ENCODE measurements at places on chromosomes 5 and 9. TPM values are rescaled to one million over a fixed set of nuclear protein-coding genes. Genes with fewer than 3 reads are reported as not detected.

DNA sequence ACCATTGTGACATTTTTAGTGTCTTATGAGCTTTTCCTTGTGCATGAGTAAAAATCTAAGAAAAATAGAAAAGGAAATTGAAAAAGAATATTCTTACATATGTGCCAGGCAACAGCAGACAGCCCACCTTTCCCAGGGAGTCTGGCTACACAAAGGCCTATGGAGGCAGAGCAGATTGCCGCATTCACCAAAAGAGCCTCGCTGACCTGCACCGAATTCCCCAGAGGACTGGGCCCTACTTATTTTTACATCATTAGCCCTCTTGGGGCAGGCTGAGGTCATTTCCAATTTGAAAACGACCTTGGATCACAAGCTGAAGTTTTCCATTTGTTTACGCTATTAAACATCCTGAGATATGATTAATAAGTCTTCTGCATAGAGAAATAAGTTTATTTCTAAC is 66.2 kb upstream of the WDR41 start:
- no peak for DNase-seq

DNA sequence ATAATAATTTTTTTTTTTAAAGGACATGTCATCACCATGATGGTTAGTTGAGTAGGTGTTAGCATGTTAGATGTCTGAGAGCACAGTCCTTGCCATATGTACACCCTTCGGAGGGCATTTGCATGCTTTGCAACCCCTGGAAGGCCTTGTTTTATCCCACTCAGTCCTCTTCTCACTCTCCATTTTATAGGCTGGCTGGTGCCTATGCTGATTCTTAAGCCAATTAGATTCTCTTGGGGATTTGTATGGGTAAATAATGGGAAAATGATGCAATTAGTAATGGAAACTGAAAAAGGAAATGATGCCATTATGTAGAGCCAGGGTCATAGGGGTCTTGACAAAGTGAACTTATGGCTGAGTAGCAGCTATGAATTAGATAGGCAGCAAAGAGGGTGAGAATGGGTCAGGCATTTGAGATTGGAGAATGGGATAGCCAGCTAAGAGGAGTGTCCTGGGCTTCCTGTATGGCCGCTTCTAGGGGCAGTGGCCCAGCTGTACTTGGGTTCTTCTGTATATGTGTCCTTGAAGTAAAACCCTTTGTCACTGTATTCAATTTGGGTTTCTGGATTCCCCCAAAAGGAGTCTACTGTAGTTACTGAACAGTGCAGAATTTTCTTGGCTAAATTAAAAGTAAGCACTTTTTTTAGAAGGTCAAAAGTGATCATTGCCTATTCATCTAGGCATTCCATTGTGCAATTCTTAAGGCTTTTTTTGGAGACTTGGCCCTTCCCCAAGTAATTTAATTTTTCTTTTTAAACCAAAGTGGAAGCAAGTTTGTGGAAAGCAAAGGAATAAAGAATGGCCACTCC is 31.6 kb downstream of the LRRTM2 start:
- no peak for DNase-seq

GRCh38 chr5:28961816-28962215 is 1923.4 kb upstream of the CDH9 start:
- DNase-seq: no peak

DNA sequence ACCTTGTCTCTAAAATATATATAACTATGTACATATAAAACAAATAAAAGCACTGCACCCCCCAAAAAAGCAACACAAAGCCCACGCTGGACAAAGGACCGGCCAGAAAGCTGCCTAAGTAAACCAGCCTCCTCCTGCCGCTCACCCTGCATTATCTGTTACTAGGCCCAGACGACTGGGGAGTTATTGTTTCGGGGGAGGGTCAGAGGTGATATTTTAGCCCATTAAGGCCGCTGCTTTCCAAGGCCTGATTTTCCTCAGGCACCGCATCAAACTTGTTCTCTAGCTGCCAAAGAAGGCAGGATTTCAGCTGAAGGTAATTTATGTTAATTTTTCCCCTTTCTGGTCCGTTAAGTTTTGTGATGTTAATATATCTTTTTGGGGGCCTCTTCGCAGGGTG is 44.0 kb upstream of the CTNNA1 start:
- no peak for DNase-seq

DNA sequence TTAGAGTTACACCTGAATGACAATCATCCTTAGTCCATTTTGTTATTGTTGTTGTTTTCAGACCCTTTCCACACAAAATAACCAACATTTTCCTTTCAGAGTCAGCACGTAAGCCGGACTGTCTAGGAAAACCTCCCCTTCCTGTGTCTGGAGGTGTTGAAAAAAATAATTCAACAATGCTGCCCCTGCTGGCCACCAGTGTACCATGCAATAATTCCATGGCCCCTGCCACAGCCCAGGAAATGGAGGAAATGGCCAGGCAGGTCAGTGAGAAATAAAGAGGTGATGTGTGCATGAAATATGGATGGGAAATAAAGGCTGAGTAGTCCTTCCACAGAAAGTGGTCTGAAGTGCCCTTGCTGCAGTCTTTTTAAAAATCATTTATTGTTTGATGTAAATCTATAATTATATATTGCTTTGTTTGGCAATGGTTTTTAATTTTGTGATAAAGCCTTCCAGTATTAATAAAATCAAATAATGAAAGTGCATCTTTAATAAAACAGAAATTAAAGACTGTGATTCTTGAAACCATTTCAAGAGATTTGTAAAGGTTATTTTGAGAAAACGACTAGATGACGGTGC is 152.8 kb upstream of the PAPPA start:
- DNase-seq: no peak

DNA sequence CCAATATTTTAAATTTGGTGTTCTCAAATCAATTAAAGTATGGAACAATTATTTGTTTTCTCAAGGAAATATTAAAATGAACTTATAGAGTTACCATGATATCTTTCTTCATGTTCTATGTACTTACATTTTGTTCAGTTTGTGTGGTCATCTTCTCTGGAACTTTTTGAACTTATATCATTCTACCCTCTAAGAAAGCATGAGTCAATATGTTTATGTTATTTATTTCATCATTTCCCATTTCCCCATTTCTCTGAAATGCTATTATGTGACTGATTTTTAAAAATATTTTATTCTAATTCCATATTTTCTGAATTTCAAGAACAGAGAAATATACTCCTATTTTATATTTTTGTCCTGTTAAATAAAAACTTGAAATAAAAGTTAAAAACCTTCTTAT is 123.5 kb upstream of the ACOT12 start:
- no peak for DNase-seq

DNA sequence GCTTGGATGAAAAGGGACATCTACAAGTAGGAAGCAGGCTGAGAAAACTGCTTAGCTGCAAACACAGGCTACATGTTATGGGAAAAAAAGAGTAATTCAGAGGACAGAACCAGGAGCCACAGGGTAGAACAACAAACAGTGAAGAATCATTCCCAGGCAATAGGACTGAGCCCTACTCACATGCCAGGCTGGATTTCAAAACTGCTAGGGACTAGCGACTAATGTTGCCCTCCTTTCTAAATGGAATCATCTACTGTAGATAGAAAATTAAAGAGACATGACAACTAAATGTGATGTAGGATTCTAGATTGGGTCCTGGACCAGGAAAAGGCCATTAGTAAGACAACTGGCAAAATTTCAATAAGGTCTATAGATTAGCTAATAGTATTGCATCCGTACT is 15.3 kb downstream of the NRG2 start:
- no peak for DNase-seq

DNA sequence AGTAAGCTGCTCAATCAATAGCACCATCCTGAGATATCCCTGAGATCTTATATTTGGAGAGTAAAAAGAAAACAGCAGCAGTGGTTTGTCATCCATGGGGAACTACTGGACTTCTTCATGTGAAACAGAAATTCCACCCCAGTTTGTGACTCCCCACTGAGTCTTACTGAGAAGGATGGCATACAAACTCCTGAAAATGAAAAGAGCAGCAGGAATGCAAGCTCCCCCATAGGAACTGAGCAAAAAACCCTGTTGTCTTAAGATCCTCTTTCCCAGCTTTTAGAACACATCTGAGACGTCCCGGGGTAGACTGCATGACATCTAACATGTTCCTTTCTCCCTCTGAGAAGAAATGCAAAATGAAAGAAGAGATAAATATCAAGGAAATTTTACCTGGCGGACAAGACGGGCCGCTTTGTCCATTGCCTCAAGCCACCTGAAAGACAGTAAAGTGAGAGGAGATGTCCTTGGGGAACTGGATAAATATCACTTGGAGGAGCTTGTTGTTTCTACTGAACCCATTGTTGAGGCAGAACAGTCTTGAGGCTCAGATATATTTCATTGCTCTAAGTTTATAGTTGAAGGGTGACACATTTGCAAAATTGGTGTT is 117.1 kb downstream of the NUDT12 start:
- no peak for DNase-seq

GRCh38 chr9:125243792-125244260 is 2.7 kb upstream of the HSPA5 start:
- no peak for DNase-seq

DNA sequence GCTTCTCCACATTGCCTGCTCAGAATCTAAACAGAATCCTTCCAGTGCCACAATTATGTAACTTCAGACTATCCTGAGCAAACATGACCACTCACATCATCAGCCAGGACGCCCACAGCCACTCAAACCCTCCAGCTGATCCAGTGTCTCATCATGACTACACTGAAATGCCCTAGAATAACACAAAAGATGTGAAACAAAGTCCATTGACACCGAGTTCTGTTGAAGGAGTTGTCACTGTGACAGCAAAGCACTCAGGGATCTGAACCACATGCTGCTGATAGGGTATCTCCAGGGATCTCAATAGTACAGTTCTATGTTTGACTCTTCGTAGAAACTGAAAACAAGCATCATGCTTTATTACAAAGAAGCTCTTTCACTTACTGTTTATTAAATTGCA is 150.2 kb downstream of the GABBR2 start:
- no peak for DNase-seq

GRCh38 chr9:95508242-95508967 is 8.4 kb downstream of the PTCH1 start:
- DNase-seq: no peak

- DNase-seq: no peak
Measured at GRCh38 chr5:130715541-130715940, 449.5 kb downstream of the HINT1 start.

DNA sequence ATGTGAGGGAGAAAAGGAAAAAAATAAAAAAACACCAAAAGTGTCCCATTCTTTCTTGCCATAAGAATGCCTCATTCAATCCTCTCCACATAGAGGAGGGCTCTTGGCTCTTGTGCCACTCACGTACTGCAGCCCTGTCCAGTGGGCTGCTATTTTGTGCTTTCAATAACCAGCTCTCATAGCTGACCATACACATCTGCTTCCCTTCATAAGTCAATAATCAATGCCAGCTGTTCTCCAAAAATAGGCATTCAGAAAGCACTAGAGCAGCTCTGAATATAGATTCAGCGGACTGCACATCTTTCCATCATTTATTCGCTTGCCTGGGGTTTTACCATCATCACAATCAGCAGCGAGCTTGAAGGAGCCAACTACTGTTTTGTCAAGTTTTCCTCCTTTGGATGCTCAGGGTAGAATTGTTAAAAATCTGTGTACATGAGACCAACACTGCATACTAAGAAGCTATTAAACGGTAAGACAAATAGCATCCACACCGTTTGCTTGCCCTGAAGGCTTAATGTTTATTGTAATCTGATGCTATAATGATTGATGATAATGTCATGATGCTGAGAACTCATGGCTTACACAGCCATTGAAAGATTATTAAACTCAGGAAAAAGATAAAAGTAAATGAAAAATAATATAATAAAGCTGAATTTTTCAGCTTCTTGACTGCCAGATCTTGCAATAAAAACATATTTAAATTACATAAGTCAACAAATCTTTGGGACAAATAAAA is 80.0 kb downstream of the OXCT1 start:
- no peak for DNase-seq

DNA sequence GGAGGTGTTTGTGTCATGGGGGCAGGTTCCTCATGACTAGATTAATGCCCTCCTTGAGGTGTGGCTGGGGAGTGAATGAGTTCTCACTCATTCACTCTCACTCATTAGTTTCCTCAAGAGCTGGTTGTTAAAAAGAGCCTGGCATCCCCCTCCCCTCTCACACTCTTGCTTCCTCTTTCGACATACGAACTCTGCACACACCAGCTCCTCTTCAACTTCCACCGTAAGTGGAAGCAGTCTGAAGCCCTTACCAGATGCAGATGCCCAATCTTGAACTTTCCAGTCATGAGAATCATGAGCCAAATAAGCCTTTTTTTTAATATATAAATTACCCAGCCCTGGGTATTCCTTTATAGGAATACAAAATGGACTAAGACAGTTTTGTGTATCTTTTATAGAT is 82.5 kb downstream of the SPRY4 start:
- no peak for DNase-seq

- DNase-seq: no peak
Measured at GRCh38 chr9:93118863-93119702, 15.0 kb downstream of the NINJ1 start.

DNA sequence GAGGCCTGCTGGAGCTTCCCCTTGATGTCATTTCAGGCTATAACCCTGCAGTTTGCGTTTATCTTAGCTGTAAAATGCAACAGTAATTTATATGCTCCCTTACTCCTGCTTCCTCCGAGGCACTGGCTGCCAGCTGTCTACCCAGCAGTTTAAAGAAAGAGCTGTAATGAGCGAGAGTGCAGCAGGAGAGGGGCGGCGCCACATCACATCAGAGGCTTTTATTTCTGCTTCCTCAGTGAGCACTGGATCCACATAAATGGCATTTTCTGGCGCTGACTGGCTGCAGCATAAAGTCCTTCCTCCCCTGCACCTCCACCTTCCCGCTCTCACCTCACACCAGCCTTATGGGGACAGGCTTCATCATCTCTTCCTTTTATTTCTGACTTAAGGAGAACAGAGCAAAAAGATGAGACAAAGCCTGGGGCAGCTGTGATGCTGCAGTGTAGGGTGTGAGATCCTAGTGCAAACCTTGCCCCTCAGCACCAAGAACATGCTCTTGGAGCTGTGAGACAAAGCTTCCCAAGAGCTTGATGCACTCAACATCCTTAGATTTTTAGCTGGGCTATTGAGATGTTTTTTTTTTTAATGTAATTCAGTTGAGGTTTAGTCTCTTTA is 829.6 kb upstream of the ZNF608 start:
- DNase-seq: no peak

RASEF gene
- not detected for total RNA-seq

SELENOP gene
- not detected for total RNA-seq

C6 gene
- total RNA-seq: not detected

LHX3 gene
- 0.18 TPM for total RNA-seq

SPINK4 gene
- not detected for total RNA-seq

TRIO gene
- total RNA-seq: 19.5 TPM

AHRR gene
- total RNA-seq: 4.4 TPM
